ENCODE measurements at places on chromosomes 4 and X. TPM values are rescaled to one million over a fixed set of nuclear protein-coding genes. Genes with fewer than 3 reads are reported as not detected.

The GAGE12J gene
- not detected for total RNA-seq

- DNase-seq, result no peak
Measured at GRCh38 chr4:133565379-133565778, 416.3 kb downstream of the PCDH10 start.

- DNase-seq, result no peak
Measured at GRCh38 chr4:8472158-8472688, 31.6 kb downstream of the TRMT44 start.

The COX7B2 gene
- total RNA-seq, result not detected

- no peak for DNase-seq
Measured at GRCh38 chr4:55903577-55903976, 45.2 kb upstream of the CEP135 start.

GRCh38 chrX:21993265-21993664 lies 38.9 kb upstream of the PHEX start:
- DNase-seq, result no peak

DNA sequence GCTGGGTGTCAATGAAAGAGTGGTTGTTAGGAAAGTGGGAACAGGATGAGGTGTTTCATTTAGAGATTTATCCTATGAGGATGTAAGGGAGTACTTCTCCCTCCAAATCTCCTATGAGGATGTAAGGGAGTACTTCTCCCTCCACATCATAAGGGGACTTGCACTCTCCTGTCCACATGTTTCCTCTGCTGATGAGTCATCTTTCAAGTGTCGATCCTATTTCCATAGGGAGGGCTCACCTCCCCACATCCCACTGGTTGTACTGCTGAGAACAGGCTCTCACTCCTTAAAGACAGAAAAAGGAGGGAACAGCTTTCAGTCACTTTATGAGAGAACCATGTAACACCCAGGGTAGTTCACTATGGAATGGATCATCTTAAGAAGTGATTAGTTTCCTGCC lies 65.0 kb downstream of the INPP4B start:
- DNase-seq, result no peak

The SPATA4 gene
- total RNA-seq, result 0.34 TPM

- no peak for DNase-seq
Measured at GRCh38 chr4:122826553-122827257, at the start of gene FGF2. Gene FGF2, plus strand, starts transcription at chr4:122826831. Its CDS starts 344 bp downstream, at chr4:122827175.

DNA sequence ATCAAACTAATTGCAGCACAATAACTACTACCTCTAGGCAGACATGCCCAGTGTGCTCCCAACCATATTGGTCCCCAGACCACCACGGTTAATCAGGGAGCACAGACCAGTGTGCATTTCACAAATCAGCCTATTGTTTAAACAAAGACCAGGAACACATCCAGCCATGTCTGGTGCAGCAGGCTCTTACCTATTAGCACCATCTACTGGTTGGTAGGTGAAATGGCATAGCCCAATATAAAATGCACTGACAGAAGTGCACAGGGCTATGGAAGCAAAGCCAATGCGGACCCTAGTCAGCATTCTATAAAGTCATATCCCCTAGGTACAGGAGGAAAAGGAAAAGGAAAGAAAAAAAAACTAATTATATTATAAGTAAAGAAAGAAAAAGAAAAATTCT lies 15.5 kb upstream of the CYLC1 start:
- DNase-seq, result no peak

DNA sequence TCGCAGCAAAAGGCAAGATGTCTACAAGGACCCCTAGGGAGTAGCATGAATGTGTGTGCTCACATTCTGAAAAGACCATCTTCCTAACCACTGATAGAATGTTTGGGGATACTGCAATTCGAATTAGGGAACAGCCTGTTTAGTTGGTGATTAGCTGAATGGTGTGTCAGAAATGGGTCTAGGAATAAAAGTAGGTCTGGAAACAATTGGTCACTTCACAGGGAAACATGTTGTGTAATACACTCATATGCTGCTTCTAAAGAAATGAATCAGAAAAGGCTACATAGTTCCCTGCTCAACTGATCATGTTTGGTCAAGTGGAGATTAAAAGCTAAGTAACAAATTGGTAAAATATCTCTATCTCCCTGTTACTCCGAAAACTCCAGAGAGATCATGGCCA lies 2362.4 kb upstream of the TENM3 start:
- DNase-seq, result no peak

DNA sequence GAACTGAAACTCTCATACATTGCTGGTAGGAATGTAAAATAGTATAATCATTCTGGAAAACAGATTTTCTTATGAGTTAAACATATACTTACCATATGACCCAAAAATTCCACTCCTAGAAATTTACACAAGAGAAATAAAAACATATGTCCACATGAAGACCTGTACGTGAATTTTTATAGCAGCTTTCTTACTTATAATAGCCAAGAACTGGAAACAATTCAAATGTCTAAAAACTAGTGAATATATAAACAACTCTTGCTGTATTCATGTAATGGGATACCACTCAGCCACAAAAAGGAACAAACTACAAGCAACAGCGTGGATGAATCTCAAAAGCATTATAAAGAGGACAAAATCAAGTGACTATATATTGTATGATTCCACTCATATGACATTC lies 27.5 kb downstream of the TMEM156 start:
- no peak for DNase-seq

DNA sequence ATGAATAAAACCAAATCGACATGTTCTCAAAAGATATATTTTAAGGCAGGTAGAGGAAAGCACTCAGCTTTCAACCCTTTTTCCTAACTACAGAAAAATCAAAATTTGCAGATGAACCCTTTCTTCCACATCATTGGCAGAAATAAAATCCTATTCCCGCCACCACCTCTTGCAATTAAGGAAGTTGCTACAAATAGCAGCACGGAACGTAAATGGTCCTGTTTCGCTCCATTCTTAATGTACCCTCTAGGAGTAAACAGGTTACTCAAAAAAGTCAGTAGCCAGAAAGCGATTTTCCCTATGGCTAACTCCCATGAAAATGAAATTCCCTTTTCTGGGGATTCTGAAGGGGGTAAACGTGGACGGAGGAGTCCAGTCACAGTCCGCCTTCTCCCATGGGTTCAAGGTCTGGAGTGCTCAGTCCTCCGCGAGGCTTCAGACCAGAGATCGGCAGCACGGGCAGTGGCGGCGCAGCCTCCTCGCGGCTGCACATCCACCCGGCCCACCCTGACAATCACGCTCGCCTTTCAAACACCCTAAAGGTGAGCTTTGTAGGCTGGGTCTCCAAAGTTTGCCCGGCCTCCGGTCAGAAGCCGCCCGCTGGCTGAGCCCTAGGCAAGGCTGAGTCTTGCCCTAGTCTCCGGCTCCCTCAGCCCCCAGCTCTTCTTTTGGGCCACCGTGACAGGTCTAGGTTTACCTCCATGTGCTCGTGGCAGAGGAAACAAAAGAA lies 1.8 kb downstream of the ATP11C start:
- no peak for DNase-seq

- no peak for DNase-seq
Measured at GRCh38 chr4:39023059-39023458, 9.2 kb downstream of the TMEM156 start.

DNA sequence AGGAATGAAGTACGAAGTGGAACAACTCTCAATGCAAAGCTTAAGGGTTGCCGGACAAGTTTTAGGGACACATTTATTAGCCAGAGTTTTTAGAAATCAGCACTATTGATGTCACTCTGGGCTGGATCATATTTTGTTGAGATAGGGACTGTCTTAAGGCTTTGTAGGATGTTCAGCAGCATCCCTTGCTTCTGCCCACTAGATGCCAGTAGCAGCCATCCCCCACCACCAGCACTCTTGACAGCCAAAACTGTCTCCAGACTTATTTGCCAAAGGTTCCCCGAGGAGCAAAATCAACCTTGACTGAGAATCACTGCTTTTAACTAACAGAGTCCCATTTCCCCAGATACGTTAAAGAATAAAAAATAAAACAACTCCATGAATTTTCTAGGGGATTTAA lies 1497.3 kb downstream of the STIM2 start:
- DNase-seq, result no peak

The ARHGEF6 gene
- total RNA-seq, result 1.6 TPM

The IL1RAPL1 gene
- 0.07 TPM for total RNA-seq

DNA sequence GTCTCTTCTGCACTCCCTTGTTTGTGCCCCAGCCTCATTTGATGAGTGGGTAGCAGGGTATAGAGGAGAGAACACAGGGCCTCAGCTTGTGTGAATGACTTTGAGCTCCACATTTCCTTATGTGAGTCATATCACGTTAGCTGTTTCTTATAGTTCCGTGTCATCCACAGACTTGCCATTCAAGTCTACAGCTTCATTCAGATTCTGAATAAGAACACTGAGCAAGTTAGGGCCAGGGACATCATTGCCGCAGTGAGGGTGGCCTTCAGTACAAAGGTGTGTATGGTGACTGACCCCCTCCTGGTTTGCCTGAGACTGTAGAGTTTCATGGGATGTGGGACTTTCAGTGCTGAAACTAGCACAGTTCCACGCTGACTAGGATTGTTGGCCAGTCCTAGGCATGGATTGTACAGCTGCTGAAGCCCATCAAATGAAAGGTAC lies 23.6 kb downstream of the KLF3 start:
- DNase-seq, result no peak

DNA sequence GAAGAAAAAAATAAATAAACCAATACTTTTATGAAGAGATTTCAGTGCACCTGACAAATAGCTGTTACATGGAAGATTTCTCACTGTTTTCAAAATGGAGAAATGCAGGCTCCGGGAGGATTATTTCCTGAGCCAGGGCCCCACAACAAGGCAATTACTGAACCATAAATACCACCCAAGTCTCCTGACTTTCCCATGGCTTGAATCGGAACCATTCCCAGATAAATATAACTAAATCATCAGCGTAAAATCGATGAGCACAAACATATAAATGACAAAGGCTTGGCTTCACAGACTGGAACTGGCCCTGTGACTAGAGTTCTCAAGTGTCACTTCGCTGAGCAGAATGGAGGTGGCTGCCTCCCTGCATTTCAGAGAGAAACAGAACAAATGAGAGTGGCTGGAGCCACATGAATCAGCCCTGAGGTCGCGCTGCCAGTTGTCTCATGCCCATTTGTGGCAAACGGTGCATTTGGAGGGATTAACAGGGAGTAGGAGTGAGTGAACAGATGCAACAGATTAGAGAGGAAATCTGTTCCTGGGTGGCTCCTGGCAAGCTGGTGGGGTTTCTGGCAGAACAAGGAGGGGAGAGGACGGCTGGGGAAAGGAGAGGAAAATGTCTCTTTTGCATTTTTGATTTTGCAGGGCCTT lies 57.3 kb upstream of the STIM2 start:
- no peak for DNase-seq

DNA sequence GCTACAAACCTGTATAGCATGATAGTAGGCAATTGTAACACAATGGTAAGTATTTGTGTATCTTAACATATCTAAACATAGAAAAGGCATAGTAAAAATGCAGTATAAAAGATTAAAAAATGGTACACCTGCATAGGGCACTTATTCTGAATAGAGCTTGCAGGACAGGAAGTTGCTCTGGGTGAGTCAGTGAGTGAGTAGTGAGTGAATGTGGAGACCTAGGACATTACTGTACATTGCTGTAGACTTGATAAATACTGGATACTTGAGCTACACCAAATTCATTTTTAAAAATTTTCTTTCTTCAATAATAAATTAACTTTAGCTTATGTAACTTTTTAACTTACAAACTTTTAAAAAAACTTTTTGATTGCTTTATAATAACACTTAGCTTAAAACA lies 68.2 kb upstream of the MAML3 start:
- DNase-seq, result no peak

DNA sequence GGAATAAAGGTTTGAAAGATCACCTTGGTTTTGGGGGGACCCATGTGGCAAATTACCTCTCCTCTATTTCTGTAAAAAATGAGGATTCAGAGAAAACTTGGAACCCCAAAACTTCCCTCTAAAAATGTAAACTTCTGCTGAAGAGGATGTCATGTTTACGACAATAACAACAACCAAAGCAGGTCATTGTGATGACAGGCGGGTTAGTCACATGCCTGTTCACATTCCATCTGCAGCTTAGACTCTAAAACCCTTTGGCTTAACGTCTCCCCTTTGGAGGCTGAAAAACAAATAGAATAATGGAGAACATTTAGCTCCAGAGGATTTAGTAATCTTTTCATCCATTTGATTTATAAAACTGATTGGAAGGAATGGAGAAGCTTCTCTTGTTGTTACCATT lies 75.0 kb upstream of the FAM9C start:
- no peak for DNase-seq

The SUV39H1 gene
- 7.6 TPM for total RNA-seq

- DNase-seq, result no peak
Measured at GRCh38 chr4:125938541-125938940, 623.8 kb downstream of the FAT4 start.

The HPSE gene
- total RNA-seq, result 1.3 TPM

GRCh38 chrX:10619425-10620046 lies 849 bp downstream of the MID1 start:
- DNase-seq, result no peak

GRCh38 chrX:7704205-7704604 lies 138.8 kb upstream of the VCX start:
- no peak for DNase-seq

- no peak for DNase-seq
Measured at GRCh38 chr4:15163284-15163645, 161.0 kb downstream of the CPEB2 start.
